ENCODE measurements at places on chromosomes 4 and X.

- DNase-seq = no peak
These were observed 28.2 kb downstream of the SULT1E1 start for GRCh38 chr4:69831646-69832325.

GRCh38 chrX:74422576-74423288, 1.4 kb downstream of the SLC16A2 start:
- DNase-seq = no peak

DNA sequence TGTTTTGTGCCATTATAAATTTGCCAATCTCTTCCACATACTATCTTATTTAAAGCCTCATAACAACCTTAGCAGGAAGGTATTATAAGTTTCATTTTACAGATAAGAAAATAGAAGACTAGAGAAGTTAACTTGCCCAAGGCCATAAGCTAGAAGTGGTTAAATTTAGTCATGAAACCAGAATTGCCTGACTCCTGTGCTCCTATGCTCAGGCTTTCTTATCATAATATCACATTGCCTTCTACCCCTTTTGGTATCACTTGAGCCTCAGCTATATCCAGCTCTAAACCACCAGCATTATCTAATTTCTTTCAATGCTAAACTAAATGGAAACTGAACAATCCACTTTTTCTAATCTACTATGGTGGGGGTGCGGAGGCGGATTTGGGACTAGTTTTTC, 164.7 kb downstream of the GBA3 start:
- DNase-seq = no peak

DNA sequence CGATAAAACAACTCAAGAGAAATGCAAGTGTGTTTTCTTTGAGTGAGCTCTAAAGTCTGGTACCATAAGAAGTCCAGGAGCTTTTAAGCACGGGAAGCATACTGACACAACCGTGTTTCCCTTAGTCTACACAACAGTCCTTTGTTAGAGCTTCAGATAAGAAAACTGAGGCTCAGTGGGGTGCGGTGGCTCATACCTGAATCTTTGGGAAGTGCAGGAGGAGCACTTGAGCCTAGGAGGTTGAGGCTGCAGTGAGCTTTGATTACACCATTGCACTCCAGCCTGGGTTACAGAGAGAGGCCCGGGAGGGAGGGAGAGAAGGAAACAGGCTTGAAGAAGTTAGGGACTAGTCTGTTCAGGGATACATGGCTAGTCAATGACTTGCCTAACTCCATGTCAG, 21.9 kb downstream of the LEF1 start:
- no peak for DNase-seq

DNA sequence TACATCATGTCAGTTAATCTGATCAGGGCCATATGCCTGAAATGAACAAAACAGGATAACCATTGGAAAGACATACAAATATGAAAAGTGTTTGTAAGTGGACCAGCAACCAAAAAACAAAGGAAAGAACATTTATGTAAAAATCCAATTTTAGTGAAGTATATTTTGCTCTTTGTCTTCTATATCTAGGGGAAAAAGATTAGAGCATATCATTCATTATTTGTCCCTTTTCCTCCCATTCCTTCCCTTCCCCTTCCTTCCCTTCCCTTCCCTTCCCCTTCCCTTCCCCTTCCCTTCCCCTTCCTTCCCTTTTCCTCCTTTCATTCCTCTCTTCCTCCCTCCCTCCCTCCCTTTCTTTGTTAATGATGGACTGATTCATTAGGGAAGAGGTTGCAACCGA, 1.8 kb upstream of the GNRHR start:
- no peak for DNase-seq

DNA sequence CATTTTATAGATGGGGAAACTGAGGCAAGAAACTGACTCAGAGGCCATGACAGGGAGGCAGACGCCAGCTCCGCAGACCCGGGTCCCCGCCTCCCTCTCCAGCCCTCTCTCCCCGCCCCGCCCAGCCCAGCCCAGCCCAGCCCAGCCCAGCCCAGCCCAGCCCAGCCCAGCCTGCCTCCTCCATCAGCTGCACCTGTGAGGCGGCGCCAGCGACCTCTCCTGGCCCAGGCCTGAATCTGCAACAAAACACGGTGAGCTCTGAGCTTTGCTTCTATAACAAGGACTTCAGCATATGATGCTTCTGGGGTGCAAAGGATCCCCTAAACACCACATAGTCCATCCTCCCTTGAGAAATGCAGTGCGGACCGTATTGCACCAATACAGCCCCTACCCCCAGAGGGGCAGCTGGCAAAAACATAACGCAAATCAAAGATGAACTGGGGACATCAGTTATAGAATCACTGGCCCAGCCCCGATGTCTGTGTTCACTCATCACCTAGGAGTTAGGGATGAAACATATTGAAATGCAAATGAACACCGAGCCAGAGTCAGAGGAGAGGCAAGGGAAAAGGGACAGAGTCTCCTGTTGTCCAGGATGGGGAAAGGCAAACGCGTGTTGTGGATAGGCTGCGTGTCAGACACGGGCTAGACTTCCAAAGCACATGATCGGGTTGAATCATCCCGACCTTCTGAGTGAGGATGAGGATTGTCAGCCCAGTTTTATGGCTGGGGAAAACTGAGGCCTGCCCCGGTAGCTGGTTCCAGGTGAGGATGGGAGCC, 216.1 kb upstream of the PSAPL1 start:
- no peak for DNase-seq

Measured in CD8-positive, alpha-beta memory T cell (primary cell).